Fibroblast of villous mesenchyme (primary cell): ENCODE measurements at places on chromosomes 16 and 17. TPM values are rescaled to one million over a fixed set of nuclear protein-coding genes. Genes with fewer than 3 reads are reported as not detected.
A peak's percentile ranks its signal among the peaks of the same experiment; 100 is the strongest.

- no peak for DNase-seq
Observed at GRCh38 chr17:37779554-37779953, 34.7 kb upstream of the HNF1B start.

DNA sequence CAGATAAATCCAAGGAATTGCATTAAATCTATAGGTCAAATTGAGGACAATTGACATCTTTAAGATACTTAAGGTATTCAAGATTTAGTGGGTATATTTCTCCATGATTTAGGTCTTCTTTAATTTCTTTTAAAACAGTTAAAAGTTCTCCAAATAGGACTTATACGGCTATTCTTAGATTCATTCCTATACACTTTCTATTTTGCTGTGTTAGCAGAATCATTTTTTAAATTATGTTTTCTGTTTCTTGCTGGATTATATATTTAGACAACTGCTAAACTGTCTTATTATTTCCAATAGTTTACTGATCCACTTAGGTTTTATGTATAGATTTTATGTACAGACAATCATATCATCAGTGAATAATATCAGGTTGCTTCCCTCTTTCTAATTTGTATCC, 226.1 kb upstream of the AXIN2 start:
- DNase-seq = no peak

Gene CCL17
- not detected in 2 replicates for total RNA-seq

GRCh38 chr17:42760652-42761581, at the start of gene RAMP2:
Gene RAMP2, plus strand, starts transcription at chr17:42761227. Its CDS starts 35 bp downstream, at chr17:42761262.
- DNase-seq = no peak

Gene OR1F1
- total RNA-seq = under 0.01 and 0.43 TPM in 2 replicates

DNA sequence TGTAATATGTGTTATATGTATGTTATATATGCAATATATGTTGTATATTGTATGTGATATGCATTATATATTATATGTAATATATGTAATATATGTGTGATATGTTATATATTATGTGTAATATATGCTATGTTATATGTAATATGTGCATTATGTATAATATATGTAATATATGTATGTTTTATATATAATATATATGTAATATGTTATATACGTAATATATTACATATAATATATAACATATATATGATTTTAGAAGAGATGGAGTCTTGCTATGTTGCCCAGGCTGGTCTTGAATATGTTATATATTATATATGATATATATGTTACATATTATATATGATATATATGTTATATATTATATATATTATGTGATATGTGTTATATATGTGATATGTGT, 65.5 kb upstream of the DNAH17 start:
- no peak for DNase-seq

DNA sequence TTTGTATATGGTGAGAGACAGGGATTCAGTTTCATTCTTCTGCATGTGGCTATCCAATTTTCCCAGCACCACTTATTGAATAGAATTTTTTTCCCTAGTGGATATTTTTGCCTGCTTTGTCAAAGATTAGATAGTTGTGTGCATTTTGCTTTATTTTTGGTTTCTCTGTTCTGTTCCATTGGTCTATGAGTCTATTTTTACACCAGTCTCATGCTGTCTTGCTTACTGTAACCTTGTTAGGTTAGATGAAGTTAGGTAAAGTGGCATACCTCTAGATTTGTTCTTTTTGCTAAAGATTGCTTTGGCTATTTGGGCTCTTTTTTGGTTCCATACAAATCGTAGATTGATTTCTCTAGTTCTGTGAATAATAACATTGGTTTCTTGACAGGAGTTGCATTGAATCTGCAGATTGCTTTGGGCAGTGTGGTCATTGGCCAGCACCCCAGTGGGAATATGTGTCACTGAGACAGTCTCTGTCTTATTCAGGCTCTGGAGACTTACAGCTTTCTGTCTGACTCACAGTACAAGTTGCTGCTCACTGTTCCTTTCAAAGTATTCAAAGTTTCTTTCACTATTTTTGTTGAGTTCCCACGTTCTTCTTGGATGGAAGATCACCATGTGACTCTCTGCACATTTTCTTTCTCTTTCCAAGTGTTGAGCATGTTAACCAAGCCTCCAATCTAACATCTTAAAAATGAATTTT, 709.1 kb downstream of the CDH11 start:
- DNase-seq = no peak

DNA sequence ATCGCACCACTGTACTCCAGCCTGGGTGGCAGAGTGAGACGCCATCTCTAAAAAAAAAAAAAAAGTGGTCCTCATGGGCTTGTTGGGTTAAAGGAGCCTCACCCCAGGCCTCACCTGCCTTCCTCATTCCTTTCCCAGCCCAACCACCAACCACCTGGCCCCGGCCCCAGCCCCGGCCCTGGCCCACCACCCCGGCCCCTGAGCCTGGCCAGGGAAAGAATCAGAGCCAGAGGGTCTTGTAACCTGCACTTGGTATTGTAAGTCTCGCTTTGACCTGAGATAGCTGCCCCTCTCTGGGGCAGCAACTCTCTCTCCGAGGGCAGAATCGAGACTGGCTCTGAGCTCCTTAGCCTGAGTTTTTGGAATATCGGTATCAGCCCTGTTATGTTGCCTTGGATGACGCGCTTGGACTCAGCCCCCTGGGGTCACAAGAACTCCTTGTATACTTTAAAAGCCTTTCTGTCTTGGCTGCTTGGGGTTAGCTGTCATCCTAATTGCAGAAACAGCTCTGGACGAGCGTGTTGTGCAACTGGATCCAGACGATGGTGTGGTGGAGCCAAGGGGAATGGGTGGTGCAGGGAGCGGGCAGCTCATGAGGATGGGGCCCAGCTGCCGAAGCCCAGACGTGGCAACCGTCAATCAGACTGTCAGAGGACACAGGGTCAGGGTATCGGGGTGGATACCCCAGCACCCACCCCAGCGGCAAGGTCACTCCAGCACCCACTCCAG, 14.6 kb downstream of the SMTNL2 start:
- peak; percentile 87 for DNase-seq

Gene TCAP
- total RNA-seq = under 0.01 TPM in 1 of 2 replicates, not detected in the other

- DNase-seq = peak; percentile 59
Observed at GRCh38 chr16:74862743-74863244, 88.2 kb upstream of the FA2H start.

Gene MT2A
- total RNA-seq = 21.2 and 76.0 TPM in 2 replicates
